ENCODE measurements at places on chromosomes 11 and 22.

DNA sequence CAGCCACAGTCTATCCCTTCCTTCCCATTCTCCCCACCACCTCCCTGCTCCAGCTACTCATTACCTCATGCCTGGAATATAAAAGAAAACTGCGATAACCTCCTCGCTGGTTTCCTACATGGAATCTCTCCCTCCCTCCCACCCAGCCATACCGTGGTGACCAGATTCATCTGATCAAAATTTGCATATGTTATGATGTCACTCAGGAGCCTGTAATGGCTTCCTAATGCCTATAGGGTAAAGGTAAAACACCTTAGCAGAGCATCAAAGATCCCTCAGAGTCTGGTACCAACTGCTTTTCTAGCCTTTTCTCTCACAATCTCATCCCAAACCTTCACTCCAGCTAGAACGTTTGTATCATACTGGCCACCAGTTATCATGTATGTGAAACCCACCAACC, 19.6 kb downstream of the RTN4RL2 start:
- no peak for DNase-seq

DNA sequence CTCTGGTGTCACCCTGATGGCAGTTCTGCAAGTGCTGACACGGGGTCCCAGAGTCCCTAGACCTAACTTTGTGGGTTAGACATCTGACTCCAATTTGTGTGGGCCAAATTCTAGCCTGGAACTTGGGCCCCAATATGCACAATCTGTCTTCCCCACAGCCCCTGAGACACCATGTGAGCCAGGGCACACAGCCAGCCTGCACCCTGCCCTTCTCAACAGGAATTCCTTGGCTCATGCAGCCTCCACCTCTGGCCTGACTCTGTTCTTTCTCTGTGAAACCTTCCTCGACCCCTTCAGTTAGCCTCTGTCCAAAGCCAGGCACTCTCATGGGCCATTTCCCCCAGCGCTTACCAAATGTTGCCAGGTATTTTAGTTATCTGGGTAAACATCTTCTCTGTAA, 59.1 kb upstream of the POU2AF1 start:
- no peak for DNase-seq

DNA sequence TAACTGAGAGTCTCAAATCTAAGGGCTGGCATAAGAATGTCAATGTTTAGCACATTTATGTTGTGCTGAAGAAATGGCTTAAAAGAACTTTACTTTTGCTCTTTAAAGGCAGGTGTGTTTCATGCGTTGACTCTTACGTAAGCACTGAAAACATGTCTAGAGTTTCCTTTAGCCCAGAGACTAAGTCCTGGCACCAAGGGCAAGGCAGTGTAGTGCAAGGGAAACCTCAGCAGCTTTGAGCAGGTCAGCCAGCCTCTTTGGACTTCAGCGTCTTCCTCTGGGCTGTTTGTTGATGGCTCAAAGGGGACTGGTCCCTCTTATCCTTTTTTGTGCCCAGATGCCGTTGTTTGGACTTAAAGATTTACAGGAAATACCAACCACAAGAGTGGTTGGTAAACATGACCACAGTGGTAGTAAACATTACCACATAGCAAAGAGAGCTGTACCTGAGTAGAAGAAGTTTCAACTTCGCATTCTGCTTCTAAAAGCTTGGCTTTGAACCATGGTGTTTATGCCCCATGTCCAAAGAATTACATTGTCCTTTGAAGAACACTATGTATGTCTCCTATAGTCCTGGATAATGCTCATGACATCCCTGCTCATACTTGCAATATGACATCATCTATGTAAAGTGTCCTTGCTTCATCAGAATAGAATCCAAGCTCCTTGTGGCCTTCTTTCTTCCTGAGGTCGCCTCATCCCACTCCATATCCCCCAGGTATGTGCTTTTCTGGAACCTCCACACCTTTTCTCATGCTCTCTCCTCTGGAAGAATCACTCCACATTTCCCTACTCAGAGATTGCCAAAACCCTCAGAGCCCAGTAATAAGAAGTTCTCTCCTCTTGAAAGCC, 23.5 kb downstream of the TENM4 start:
- DNase-seq = no peak

- DNase-seq = no peak
Observed at GRCh38 chr22:19802001-19802893, 41.7 kb downstream of the TBX1 start.

- peak; percentile 39 for DNase-seq
Observed at GRCh38 chr22:22800716-22801115, 86.9 kb upstream of the IGLL5 start.

DNA sequence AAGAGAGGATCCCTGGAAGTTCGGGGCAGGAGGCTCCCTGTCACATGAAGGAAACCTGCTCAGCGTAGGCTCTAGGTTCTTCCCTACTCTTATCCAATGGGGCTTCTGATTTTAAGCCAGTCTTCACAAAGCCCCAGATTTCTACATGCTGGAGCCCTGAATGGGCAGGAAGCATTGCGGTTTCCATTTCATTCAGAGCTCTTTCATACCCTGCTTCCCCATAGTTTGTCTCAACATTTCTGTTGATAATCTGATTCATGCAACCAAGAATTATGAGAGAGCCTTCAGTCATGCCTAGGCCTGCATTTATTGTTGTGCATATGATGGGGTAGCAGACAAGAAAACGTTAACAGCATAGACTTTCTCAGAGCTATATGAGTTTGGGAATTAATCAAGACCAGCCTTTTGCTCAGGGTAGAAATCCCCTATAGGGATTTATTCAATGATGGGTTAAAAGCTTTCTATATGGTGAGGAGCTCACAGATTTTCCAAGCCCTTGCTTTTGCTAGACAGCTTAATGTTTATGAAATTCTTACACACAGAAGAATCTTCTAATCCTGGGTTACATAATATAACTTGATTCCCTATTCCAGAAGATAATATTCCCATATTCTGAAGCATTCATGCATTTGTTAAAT, 15.9 kb downstream of the OR51B4 start:
- no peak for DNase-seq

DNA sequence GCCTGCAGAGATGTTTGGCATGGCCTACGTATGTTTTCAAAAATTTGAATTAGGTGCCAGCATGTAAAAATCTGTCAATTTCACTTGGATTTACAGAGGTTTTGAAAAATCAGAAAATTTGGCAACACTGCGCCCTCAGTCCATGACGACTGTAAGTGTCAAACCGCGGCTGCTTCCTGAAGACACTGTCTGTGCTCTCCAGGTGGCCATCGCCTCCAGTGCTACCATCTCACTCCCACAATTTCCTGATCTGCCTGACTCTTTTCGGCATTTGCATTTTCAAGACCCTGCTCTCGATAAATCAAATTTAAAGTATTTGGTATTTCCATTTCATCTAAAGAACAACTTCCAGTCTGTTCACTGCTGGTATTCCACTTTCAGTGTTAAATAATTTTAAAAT, 34.6 kb downstream of the VSIG10L2 start:
- DNase-seq = no peak

DNA sequence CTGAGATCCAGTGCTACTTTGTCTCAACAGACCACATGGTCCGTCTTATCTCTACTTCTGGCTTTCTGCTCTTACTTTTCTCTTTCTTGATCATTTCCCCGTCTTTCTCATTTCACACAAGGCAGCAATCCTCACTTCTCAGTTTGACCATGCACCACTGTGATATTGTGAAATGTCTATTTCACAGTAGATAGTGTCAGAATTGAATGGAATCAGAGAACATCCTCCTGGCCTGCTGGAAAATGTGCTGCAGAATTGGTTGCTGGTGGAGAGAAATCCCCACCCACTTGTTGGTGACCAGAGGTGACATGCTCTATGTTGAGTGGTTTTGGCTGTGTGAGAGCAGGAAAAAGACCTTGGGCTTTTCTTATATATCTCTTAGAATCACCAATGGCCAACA, 57.8 kb upstream of the RCN1 start:
- no peak for DNase-seq

DNA sequence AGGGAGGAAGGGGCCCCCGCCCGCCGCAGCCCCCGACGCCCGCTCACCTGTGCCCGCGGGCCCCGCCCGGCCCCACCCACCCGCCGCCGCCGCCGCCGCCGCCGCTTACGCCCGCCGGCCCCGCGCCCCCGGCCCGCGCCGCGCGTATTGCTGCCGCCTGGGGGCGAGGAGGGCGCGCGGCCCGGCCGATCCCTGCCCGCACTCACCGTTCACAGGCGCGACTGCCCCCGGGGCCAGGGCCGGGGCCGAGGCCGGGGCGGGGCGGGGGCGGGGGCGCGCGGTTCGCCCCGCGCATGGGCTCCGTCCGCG, 212 bp downstream of the HRAS start:
- no peak for DNase-seq

GRCh38 chr22:33440756-33441155, 382.6 kb upstream of the SYN3 start:
- DNase-seq = no peak

- no peak for DNase-seq
Observed at GRCh38 chr11:2701898-2702434, 2.2 kb upstream of the KCNQ1OT1 start.

DNA sequence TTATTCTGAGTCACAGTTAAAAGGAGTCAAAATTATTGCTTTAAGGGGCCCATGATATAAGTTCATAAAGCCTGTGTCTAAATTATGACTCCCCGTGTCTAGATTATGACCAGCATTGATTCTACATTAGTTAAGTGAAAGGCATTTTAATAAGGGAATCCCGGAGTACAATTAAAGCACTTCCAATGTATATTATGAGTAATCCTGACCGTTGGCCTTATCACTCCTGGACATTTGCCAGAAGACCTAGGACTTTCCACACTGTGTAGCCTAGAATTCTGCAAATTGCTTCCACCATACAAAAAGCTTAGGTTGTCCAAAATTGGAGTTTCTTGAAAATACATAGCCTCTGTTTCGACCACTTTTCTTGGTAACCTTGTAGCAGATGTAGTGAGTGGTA, 1292.6 kb downstream of the LRRC4C start:
- DNase-seq = no peak

- DNase-seq = no peak
Observed at GRCh38 chr22:23446796-23447350, 133.2 kb downstream of the IGLL1 start.

DNA sequence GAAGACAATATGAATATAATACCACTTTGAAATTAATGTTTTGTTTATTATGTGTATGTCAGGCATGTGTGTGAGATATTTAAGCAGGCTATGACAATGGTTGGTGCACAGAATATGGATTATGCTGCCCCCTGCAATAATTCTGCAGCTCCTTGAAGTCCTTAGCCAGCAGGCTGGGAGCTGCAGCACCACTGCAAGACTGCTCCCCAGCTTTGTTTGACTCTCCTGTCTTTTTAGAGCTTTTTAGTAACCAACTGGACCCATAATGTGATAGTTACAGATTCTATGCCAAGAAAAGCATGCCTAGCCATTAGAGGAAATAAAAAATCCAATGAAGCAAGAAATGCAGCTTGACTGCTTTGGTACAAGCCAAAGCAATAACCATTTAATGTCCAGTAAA, 535.1 kb downstream of the TMEM135 start:
- DNase-seq = no peak

DNA sequence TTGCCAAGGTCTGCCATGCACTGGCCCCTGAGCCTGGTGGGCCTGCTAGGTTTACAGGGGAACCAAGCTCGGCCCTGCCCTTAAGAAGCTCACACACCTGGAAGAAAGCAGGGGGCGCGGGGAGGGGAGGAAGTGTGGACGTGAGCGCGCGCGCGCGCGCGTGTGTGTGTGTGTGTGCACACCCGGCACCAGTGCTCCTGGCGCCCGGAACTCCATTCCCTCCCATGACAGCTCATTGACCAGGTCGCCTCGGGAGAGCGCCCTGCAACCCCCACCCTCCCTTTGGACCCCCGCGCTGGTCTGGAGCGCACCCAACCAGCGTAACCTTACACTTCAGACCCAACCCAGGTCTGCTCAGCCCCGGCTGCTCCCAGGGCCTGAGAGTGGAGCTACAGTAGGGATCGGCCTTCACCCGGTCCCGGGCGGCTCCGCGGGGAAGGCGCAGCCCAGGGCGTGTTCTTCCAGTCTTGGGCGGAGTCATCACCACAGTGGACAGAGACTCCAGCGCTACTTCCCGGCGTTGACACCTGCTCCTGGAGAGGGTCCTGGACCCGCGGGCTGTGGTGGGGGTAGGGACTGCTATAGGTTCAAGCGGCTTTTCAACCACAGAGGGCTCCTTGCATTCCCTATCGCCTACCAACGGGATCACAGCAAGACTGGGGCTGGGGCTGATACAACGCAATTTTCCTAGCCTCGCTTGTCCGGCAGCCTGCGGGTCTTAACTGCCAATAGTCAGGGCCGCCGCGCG, 1.5 kb downstream of the GALNT18 start:
- DNase-seq = peak; percentile 51

DNA sequence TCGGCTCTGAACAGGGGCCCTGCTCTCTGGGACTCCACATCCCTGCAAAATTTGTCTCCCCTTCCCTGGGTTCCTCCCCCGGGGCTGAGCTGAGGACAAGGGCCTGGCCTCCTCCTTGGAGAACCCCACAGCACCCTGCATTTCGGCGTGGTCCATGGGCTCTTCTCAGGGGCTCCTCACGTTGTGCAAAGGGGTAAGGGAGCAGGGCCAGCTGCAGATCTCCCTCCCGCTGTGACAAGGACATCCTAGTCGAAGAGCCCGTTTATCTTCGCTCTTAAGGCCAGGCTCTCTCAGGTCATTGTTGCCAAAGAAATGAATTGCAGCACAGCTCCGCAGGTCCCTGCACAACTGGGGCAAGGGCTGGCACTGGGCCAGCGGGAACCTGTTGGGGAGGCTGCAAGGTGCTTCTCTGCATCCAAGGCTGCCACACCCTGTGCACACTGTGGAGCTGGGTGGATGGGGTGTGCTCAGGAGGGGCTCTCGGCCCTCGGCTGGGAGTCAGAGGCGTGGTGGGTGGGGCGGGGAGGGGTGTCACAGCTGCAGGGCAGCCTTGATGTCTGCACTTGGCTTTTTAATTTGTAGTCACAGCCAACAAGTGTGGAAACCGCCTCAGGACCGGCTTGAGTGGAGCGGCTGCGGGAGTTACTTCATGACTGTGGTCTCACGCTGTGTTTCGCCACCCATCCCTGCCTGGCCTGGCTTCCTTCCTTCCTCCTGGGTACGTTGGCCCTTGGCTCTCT, 26.6 kb upstream of the SEPTIN5 start:
- no peak for DNase-seq

- DNase-seq = no peak
Observed at GRCh38 chr11:83845797-83846196, 559.6 kb upstream of the CCDC90B start.

DNA sequence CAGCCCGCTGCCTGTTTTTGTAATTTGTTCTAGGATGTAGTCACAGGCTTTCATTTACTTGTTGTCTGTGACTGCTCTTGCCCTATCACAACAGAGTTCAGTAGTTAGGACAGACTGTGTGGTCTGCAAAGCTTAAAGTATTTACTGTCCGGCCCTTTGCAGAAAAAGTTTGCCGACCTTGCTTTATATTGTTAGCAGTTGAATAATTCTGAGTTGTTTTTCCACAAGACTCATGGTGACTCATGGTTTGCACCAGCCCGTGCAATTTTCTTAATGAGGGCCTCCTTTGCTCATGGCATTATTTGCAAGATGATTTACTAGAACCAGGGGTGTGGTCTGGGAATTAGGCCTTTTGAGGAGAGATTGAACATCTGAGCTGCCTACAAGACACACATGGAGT, 110.6 kb downstream of the SCN3B start:
- peak; percentile 23 for DNase-seq

GRCh38 chr11:46521961-46522681, 71.7 kb downstream of the AMBRA1 start:
- DNase-seq = peak; percentile 36

- DNase-seq = no peak
Observed at GRCh38 chr11:75524665-75525432, 892 bp downstream of the GDPD5 start.
